Urothelium cell line (cell line): ENCODE measurements at places on chromosomes 16 and 17.

GRCh38 chr17:50866950-50867362 is 802 bp upstream of the TOB1 start:
- peak; percentile 44 for DNase-seq

DNA sequence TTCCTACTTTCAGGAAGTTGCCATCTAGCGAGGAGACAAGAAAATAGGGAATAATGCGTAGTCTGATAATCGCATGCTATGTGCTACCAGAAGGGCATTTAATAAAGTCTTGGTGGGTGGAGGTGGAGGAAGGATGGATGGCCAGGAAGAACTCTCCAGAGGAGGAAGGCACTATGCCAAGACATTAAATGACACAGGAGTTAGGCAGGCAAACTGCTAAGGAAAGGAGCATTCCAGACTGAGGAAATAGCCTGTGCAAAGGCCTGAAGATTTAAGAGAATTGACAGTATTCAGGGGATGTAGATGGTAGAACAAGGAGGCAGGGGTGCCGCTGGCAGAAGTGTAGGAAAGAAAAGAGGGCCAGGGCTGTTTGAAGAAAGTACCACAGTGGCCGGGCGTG is 19.3 kb upstream of the ARHGAP44 start:
- DNase-seq, result no peak

- no peak for DNase-seq
These were observed 28.7 kb upstream of the ENPP7 start for GRCh38 chr17:79702034-79702433.

DNA sequence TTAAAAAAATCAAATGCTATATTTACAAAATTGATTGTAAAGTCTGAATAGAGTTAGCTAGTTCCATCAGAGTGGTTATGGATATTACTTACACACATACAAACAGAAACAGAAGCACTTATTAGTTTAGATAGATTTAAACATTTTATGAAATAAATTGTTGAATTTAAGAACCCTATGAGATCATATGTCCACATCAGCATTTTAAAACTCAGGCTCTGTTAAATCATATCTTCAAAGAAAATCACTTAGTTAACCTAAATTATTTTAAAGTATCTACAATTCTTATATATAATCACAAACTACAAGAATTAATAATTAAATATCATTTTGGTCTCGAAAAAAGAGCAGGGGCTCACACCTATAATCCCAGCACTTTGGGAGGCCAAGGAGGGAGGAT is 42.5 kb downstream of the HELZ start:
- DNase-seq, result no peak

- DNase-seq, result no peak
These were observed 123.3 kb downstream of the CCT6B start for GRCh38 chr17:34837876-34838478.

GRCh38 chr16:47392081-47392480 is 68.8 kb downstream of the ITFG1 start:
- DNase-seq, result peak; percentile 42

GRCh38 chr17:46916211-46916610 is 6.7 kb upstream of the GOSR2 start:
- peak; percentile 64 for DNase-seq

- DNase-seq, result no peak
These were observed 455.9 kb upstream of the HSBP1 start for GRCh38 chr16:83351846-83352245.

DNA sequence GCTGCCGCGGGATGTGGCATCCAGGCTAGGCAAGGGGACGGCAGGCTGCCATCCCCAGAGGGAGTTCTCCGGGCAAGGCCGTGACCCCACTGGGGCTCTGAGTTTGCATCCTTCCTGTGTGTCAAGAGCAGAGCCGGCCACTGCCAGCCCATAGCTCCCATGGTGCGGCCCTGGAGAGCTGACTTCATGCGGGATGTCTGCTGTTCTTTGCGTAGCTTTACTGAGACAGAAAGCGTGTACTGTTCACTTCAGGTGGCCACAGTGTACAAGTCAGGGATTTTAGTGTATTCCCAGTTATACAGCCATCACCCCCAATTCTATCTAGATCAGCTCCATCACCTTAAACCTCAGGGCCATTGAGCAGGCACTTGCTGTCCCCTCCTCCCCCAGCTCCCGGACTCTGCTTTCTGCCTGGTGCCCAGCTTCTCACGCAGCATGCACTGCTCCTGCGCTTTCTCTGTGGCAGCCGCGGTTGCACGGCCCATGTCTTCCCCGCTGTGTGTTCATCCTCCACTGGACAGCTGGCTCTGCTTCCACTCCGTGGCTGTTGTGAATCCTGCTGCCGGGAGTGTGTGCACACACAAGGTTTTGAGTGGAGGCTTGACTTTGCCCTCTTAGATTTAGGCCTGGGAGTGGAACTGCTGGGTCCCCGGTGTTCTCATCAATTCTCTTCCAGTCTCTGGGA is 71.2 kb downstream of the KLHDC4 start:
- no peak for DNase-seq

- no peak for DNase-seq
These were observed 1.7 kb downstream of the PIK3R6 start for GRCh38 chr17:8865811-8866210.

- no peak for DNase-seq
These were observed 27.9 kb downstream of the CLEC16A start for GRCh38 chr16:10972108-10972818.

DNA sequence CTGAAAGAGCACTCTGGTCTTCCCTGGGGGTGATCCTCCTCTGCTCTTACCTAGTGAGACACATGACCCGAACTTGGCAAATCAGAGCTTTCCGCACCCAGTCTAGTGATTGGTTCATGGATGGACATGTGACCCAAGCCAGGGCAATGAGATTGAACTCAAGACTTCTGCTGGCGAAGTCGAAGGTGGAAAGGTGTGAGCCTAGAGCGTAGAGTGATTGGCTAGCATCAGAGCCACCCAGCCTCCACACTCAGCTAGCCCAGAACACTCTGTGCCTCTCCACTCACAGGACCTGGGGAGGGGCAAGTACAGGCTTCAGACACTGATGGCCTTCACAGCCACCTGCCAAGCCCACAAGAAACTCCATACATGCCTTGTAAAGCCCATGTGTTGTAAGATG is 17.6 kb downstream of the ATPAF2 start:
- DNase-seq, result no peak

GRCh38 chr16:84739349-84740124 is 39.7 kb downstream of the USP10 start:
- DNase-seq, result no peak
